ENCODE measurements at places on chromosomes 1 and 21. TPM values are rescaled to one million over a fixed set of nuclear protein-coding genes. Genes with fewer than 3 reads are reported as not detected.

- no peaks in the 10 kb centered on the region for H3K4me1 ChIP-seq
- H3K36me3 ChIP-seq: no peaks in the 10 kb centered on the region
- peaks cover 35% of the 10 kb centered on the region for H3K27me3 ChIP-seq
- no peak overlapping the region for H3K4me3 ChIP-seq
- no peak for DNase-seq
These were observed 1.1 kb downstream of the CRCT1 start for GRCh38 chr1:152515434-152515783.

- no peak overlapping the region for H3K4me3 ChIP-seq
- H3K27me3 ChIP-seq: no peaks in the 10 kb centered on the region
- H3K27ac ChIP-seq: no peak overlapping the region
- H3K4me1 ChIP-seq: peaks cover 10% of the 10 kb centered on the region
- DNase-seq: no peak
These were observed 5.3 kb upstream of the KRTAP10-4 start for GRCh38 chr21:44568261-44568660.

GRCh38 chr21:36549470-36549869 lies 69.5 kb upstream of the CLDN14 start:
- no peaks in the 10 kb centered on the region for H3K36me3 ChIP-seq
- H3K4me3 ChIP-seq: no peak overlapping the region

DNA sequence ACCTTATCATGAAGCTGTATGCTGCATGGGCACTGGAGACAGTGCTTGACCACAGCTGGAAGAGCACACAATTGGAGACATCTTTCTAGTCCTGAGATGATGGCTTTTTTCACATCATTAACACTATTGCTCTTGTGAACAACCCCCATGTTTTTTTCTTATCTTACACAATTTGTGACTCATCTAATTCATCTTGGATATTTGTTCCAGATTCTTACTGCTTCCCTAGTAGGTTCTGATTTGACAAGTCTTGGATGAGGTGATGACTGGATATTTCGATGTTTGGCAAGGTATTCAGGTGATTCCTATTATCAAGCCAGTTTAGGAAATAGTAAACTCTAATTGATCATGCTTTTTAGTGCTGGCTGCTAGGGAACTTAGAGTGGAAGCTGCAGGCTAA lies 23.7 kb downstream of the HLX start:
- no peak overlapping the region for H3K27ac ChIP-seq
- no peaks in the 10 kb centered on the region for H3K36me3 ChIP-seq
- no peaks in the 10 kb centered on the region for H3K4me1 ChIP-seq
- H3K4me3 ChIP-seq: no peak overlapping the region

AKR7A3 gene
- 0.15 TPM for total RNA-seq

GRCh38 chr1:27527890-27528817 lies 38.2 kb upstream of the WASF2 start:
- DNase-seq: no peak
- peak overlapping the region; percentile 79 for H3K4me3 ChIP-seq
- H3K36me3 ChIP-seq: no peaks in the 10 kb centered on the region
- no peaks in the 10 kb centered on the region for H3K27me3 ChIP-seq

- no peak for DNase-seq
- H3K27me3 ChIP-seq: no peaks in the 10 kb centered on the region
- no peaks in the 10 kb centered on the region for H3K36me3 ChIP-seq
- no peaks in the 10 kb centered on the region for H3K4me1 ChIP-seq
- no peak overlapping the region for H3K27ac ChIP-seq
- H3K4me3 ChIP-seq: no peak overlapping the region
These were observed 211.0 kb upstream of the PBX1 start for GRCh38 chr1:164347980-164348379.

MT1HL1 gene
- not detected for total RNA-seq

APCS gene
- not detected for total RNA-seq

- no peak overlapping the region for H3K4me3 ChIP-seq
- no peak overlapping the region for H3K27ac ChIP-seq
- no peak for DNase-seq
- H3K36me3 ChIP-seq: no peaks in the 10 kb centered on the region
- H3K27me3 ChIP-seq: no peaks in the 10 kb centered on the region
- 0 out of 2 replicates have a peak, but pooled peaks cover 15% of the 10 kb centered on the region for H3K4me1 ChIP-seq
These were observed 25.6 kb upstream of the RGS13 start for GRCh38 chr1:192610112-192610889.
